ENCODE measurements at places on chromosomes 13 and 19.

GRCh38 chr13:43751624-43752023 lies 35.1 kb downstream of the ENOX1 start:
- no peak for DNase-seq

GRCh38 chr13:108933061-108933460 lies 303.6 kb downstream of the MYO16 start:
- no peak for DNase-seq

- DNase-seq, result no peak
These were observed 492 bp upstream of the PGLYRP1 start for GRCh38 chr19:46023311-46023779.

- DNase-seq, result no peak
These were observed 772.9 kb upstream of the SLITRK6 start for GRCh38 chr13:86572115-86572514.

DNA sequence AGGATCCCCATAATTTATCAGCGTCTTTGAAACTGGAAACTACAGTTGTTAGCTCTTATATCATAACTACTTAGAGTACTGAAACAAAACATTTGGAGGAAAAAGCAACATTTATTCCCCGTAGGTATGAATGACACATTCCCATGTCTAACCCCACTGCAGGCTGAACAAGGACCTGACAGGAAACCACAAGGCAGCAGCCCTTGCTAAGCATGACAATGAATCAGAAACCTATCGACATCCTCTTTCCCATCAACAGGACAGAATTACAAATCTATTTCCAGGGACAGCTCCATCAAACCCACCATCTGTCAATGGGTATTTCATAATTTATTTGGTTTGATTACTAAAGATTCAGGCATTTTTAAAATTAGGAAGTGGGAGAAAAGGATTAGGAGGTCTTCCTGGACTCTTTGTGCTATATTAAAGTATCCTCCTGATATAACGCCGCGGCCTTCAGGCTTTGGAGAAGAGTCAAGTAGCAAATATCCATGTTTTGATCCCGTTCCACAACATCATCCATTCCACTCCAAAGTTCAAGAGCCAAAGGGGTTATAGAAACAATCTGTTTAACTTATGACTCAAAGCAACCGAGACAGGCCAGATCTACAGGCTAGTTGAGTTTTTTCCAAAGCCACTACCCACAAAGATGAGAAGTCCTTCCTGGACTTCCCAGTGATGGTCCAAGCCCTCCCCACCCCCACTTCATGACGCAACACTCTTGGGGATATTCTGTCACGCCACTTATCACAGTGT lies 51.1 kb downstream of the FAM216B start:
- DNase-seq, result no peak

DNA sequence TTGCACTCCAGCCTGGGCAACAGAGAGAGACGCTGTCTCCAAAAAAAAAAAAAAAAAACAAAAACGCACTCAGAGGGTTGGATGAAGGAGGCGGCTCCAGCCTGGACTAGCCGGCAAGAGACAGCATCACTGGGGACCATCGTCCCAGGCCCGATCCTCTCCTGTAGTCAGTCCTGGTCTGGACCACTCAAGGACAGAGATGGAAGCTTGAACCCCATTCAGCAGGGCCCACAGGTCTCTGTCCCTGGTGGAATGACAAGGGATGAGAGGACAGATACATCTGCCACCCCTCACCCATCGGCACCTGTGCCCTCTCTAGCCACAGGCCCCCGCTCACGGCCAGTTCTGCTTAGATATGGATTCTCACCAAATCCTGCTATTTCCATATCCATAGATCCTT lies 14.0 kb downstream of the ADGRE5 start:
- DNase-seq, result no peak

- DNase-seq, result peak; percentile 8
These were observed 575.2 kb downstream of the DACH1 start for GRCh38 chr13:71291842-71292146.
